ENCODE measurements at places on chromosomes 7 and 10.

- no peak overlapping the region for H3K27ac ChIP-seq
- no peaks in the 10 kb centered on the region for H3K27me3 ChIP-seq
- H3K4me1 ChIP-seq, result peaks cover 24% of the 10 kb centered on the region
- no peak overlapping the region for H3K4me3 ChIP-seq
These were observed 231.0 kb downstream of the KIAA1217 start for GRCh38 chr10:24439935-24440334.

GRCh38 chr7:128385988-128386925, 23.5 kb downstream of the IMPDH1 start:
- H3K36me3 ChIP-seq, result no peaks in the 10 kb centered on the region
- DNase-seq, result no peak
- no peak overlapping the region for H3K4me3 ChIP-seq
- peaks cover 19% of the 10 kb centered on the region for H3K27me3 ChIP-seq
- H3K27ac ChIP-seq, result no peak overlapping the region

DNA sequence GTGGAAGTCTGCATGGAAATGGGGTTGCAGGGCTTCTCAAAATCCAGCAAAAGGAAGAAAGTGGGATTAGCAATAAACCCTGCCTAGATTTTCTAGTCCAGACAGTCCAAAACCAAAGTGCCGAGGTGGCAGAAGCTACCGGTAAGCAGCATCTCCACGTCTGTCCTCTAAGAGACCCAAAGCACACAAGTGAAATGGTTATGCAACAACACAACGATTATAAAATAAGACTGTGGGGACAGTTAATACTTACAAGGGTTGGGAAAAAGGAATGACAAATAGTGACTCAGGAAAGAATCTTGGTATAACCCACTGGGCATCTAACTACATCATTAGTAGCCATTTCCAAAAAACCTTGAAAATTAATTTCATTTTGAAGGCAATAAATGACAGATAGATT, 24.7 kb downstream of the CREB3L2 start:
- H3K4me1 ChIP-seq, result peaks cover 17% of the 10 kb centered on the region
- H3K4me3 ChIP-seq, result no peak overlapping the region
- no peak for DNase-seq
- no peaks in the 10 kb centered on the region for H3K27me3 ChIP-seq
- no peaks in the 10 kb centered on the region for H3K36me3 ChIP-seq

- H3K27ac ChIP-seq, result no peak overlapping the region
- DNase-seq, result no peak
- no peaks in the 10 kb centered on the region for H3K36me3 ChIP-seq
- H3K4me3 ChIP-seq, result no peak overlapping the region
- H3K4me1 ChIP-seq, result peaks cover 39% of the 10 kb centered on the region
These were observed 50.6 kb downstream of the KIAA1217 start for GRCh38 chr10:24259365-24260130.
